ENCODE measurements at places on chromosomes 6 and 20.

DNA sequence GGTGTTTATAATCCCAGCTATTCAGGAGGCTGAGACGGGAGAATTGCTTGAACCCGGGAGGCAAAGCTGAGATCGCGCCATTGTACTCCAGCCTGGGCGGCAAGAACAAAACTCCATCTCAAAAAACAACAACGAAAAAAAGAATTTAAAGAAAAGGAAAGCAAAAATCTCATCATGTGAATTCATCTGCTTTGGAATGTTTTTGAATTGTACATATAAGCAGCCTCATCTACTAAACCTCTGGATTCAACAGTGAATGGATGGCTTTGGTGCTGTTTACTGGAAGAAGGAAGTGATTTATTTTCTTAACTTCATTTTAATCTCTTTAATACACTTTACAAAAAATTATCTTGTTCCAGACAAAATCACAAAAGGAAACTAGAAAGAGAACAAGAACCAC is 51.8 kb upstream of the PNRC1 start:
- no peak for DNase-seq

DNA sequence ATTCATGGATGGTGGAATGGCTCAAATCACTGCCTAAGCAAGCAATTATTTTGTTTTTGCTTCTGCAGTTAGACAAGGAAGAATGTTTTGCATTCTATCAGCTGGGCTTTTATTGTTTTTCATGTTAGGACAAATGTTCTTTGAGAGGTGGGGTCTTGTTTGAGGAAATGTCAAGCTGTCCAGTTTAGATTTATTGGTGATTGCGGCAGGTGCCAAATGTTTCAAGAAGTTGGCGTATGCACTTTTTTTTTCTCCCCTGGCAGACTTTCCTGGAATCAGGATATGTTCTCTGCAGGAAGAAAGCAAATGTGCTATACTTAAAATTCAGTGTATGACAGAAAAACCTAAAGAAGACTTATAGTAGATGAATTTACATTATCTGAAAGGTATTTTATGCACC is 81.0 kb upstream of the JAG1 start:
- no peak for DNase-seq

- DNase-seq: peak; percentile 76
These were observed 23.7 kb downstream of the ZNF311 start for GRCh38 chr6:28981431-28981832.

- DNase-seq: peak; percentile 63
These were observed 46.0 kb upstream of the PTPN1 start for GRCh38 chr20:50464026-50464724.

- DNase-seq: peak; percentile 42
These were observed 367.2 kb upstream of the RUNX2 start for GRCh38 chr6:44960898-44961297.

DNA sequence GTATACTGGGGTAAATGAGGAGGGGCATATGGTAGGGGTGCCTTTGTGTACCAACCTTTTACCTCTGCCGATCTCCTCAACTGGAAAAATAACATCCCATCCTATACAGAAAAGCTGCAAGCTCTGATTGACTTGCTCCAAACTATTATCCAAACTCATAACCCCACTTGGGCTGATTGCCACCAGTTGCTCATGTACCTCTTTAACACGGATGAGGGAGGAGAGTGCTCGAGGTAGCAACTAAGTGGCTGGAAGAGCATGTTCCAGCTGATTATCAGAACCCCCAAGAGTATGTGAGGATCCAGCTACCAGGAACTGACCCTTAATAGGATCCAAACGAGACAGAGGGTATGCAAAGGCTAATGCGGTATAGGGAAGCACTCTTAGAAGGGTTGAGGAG is 299.6 kb downstream of the RNGTT start:
- DNase-seq: no peak

GRCh38 chr6:148925701-148926100 is 178.9 kb downstream of the UST start:
- no peak for DNase-seq
